Left lung (tissue), 14 donors: ENCODE measurements at places on chromosomes 4 and X. TPM values are rescaled to one million over a fixed set of nuclear protein-coding genes. Genes with fewer than 3 reads are reported as not detected.

- DNase-seq: no peak
- no peaks in the 10 kb centered on the region for H3K27me3 ChIP-seq
- no peak overlapping the region for H3K27ac ChIP-seq
- H3K36me3 ChIP-seq: no peaks in the 10 kb centered on the region
These were observed 1950.9 kb downstream of the C4orf33 start for GRCh38 chr4:131046821-131047220.

GRCh38 chr4:53559021-53559620 lies 32.2 kb downstream of the LNX1 start:
- no peak for DNase-seq
- no peak overlapping the region for H3K4me3 ChIP-seq
- H3K4me1 ChIP-seq: no peaks in the 10 kb centered on the region

DNA sequence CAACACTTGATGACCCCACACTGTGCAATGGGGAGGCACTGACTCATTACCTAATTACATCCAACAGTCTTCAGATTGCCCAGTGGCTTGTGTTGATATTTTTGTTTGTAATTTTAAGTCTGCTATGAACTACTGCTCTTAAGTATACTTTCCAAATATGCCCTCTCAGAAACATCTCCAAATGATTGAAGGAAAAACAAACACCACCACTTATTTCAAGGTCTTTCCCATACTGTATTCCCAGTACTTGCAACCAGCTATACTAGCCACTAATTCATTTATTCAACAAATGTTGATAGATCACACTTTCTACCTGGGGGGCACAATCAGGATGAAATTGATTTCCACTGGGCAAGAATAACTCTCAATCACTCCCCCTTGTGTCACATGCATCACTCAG lies 302.2 kb upstream of the CPEB2 start:
- DNase-seq: no peak
- no peaks in the 10 kb centered on the region for H3K4me1 ChIP-seq
- no peaks in the 10 kb centered on the region for H3K27me3 ChIP-seq
- no peak overlapping the region for H3K27ac ChIP-seq
- no peaks in the 10 kb centered on the region for H3K36me3 ChIP-seq
- H3K4me3 ChIP-seq: no peak overlapping the region

Gene GRID2
- total RNA-seq: 0.16 TPM
